ENCODE measurements at places on chromosomes 1 and 21.

GRCh38 chr1:114131526-114132220 lies 22.0 kb downstream of the SYT6 start:
- DNase-seq: no peak

DNA sequence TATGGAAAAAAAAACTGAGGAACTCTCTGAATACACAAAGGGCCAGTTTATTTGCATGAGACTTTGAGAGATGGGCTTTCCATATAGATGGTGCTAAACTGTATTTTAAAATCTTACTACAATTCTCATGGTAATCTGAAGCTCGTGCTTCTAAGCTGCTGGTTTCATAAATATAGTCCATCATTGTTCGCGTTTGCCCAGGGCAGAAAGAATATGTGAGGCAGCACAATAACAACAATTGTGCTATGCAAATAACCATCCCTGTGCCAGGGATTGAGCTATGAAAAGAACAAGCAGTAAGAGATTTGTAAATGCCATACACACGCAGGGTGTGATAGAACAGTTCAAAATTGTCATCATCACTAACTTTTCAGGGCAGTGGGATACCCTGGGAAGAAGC lies 4.9 kb upstream of the EPS15 start:
- DNase-seq: no peak

GRCh38 chr1:51906306-51907078 lies 28.0 kb upstream of the NRDC start:
- DNase-seq: no peak

DNA sequence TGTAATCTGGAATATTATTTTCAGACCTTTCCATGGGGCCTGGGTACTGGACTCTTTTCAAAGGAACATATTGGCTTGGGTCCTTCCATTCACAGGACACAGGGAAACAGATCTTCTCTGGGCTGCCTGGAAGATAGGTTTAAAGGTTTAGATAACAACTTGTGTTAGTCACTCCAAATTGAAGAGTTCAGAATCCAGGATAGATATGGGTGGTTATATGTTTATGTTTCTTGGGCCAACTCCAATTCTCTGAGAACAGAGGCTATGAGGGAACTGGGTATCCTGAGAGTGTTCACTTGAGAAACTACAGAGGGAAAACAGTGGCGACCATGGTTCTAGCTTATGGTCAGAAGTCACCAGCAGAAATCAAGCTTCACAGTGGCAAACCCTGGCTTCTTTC lies 8.7 kb upstream of the PIGM start:
- no peak for DNase-seq

DNA sequence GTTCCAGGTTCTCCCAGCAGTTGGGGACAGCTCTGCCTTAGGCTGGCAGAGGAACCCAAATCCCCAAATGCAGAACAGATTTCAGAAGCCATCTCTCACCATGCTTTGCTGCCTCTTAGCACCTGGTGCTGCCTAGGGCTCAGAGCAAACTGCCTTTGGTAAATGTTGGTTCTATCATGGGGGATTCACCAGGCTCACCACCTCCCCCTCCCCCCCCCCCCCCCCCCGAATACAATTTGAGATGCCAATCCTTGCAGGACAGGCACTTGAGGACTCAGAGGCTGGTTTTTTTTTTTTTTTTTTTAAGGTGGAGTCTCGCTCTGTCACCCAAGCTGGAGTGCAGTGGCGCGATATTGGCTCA lies 447 bp upstream of the PAQR6 start:
- DNase-seq: no peak

- DNase-seq: no peak
These were observed 154.2 kb upstream of the NRIP1 start for GRCh38 chr21:15219039-15219438.

- DNase-seq: no peak
These were observed 41.8 kb downstream of the CRYAA start for GRCh38 chr21:43210454-43211071.

GRCh38 chr1:24749252-24749651 lies 4.0 kb downstream of the CLIC4 start:
- no peak for DNase-seq

GRCh38 chr1:157047062-157047410 lies 1.5 kb upstream of the ARHGEF11 start:
- DNase-seq: no peak

GRCh38 chr1:52707927-52708655 lies 9.9 kb upstream of the COA7 start:
- no peak for DNase-seq

DNA sequence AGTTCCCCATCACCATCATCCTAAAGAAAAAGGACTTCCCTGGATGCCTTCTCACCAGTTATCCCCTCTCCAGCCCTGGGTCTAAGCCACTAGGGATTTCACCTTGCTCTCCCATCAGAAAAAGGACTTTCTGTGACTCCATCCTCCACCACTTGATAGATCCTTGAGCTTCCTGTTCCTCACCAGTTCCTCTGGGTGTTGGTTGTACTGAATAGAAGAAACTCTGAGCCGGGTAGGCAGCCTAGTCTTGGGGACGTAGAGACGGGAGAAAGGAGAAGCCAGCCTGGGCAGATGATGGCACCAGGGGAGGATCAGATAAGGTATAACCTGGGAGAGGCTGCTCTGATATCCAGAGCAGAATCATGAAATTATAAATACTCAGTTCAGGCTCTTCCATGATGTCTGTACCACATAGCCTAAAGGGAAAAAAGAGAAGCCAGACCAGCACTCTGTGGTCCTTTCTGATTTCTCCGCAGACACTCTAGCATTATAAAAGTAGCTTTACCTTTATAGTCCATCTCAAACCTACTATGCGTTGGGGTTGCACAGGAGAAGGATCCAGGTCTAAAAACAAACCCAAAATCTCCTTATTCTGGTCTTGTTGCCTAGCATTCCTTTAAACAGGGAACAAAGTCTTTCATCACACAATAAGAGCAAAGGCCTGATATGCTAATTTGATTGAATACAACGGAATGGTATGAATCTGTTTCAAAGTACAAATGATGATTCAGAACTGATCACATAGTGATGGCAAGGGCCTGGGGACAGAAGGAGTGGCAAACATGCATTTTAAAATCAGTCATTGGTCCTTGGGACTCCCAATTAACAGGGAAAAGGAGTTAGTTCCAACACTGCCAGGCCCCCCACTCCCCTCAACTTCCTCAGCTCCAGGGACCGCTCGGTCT lies 1.2 kb upstream of the CD34 start:
- no peak for DNase-seq

GRCh38 chr1:182338806-182339370 lies 52.7 kb downstream of the GLUL start:
- no peak for DNase-seq

- DNase-seq: no peak
These were observed 58.7 kb upstream of the GADD45A start for GRCh38 chr1:67626090-67626860.

DNA sequence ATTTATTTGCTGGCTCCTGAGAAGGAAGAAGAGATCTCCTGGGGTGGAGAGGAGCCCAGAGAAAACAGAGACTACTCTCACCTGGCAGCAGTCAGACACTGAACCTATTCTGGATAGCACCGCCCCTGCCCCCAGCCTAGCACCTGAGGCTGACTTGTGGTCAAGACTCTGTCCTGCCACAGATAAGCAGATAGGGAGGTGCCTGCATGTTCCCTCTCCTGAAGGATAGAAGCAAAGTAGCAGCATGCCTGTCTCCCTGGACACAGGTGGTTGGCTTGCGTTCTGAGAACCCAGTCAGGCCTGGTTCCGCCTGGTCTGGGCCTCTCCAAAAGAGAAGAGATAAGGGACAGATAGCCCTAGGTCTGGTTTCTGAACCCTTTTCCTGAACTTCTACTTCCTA lies 1.3 kb upstream of the EFNA3 start:
- no peak for DNase-seq

GRCh38 chr21:44911384-44912157 lies 9.1 kb downstream of the ITGB2 start:
- peak; percentile 66 for DNase-seq

- no peak for DNase-seq
These were observed 91.4 kb upstream of the RAVER2 start for GRCh38 chr1:64653466-64653865.

Data from activated gamma-delta T cell treated with Interleukin-2 at 50 U/mL for 16 hours (primary cell).